ENCODE measurements at places on chromosomes 5 and 9.
A peak's percentile ranks its signal among the peaks of the same experiment; 100 is the strongest.

GRCh38 chr5:141787376-141787775 is 90.8 kb downstream of the PCDH1 start:
- H3K27ac ChIP-seq, result no peak overlapping the region
- no peak for DNase-seq
- H3K4me3 ChIP-seq, result no peak overlapping the region

- DNase-seq, result peak; percentile 43
- H3K27me3 ChIP-seq, result no peaks in the 10 kb centered on the region
- H3K27ac ChIP-seq, result no peak overlapping the region
- no peaks in the 10 kb centered on the region for H3K36me3 ChIP-seq
Measured at GRCh38 chr5:369151-369868, 47.8 kb downstream of the AHRR start.

- H3K27me3 ChIP-seq, result no peaks in the 10 kb centered on the region
- DNase-seq, result no peak
- H3K27ac ChIP-seq, result no peak overlapping the region
Measured at GRCh38 chr5:69046375-69046957, 47.3 kb upstream of the SLC30A5 start.

DNA sequence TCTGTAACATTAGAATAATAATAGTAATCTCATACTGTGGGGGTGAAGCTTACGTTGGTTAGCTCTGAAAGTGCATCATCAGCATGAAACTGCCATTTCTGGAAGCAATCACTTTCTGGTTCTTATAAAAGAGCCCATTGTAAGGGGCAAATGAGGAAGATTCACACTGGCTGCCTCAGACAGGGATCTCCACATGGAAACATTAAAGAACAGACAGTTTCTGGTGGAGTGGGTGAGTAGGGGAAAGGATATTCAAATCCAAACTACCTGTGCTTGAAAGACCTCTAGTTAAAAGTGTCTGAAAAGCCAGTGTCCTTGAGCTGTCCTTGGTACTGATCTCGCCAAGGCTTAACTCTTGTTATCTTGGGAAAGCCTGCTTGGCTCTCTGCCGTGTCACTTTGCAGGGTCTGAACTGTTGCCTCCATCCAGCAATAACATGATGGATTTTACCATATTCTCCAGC is 19.1 kb upstream of the SLC31A2 start:
- H3K4me3 ChIP-seq, result no peak overlapping the region
- H3K36me3 ChIP-seq, result no peaks in the 10 kb centered on the region
- no peaks in the 10 kb centered on the region for H3K4me1 ChIP-seq
- H3K27ac ChIP-seq, result no peak overlapping the region
- DNase-seq, result no peak

DNA sequence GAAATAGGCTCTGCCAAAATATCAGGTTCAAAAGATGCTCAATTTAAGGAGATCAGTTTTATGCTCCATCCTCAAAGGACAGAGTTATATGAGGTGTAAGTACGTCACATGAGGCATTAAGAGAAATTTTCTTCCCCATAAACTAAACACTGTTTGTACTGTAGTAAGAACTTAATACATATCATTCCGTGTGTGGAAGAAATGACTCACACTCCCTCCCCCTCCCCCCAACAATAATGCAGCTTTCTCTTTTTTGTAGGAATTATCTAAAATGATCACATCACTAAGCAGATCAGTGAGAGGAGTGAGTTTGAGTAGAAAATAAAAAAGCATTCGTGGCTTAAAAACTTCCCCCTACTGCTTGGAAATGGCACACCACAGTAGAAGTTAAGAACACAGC is 2.2 kb downstream of the CDH12 start:
- H3K27me3 ChIP-seq, result no peaks in the 10 kb centered on the region
- no peaks in the 10 kb centered on the region for H3K36me3 ChIP-seq
- H3K27ac ChIP-seq, result no peak overlapping the region
- no peak overlapping the region for H3K4me3 ChIP-seq

GRCh38 chr5:102781786-102782185 is 26.7 kb downstream of the PAM start:
- H3K27ac ChIP-seq, result peak overlapping the region; percentile 48
- no peaks in the 10 kb centered on the region for H3K36me3 ChIP-seq
- no peak overlapping the region for H3K4me3 ChIP-seq
- DNase-seq, result no peak
- H3K4me1 ChIP-seq, result peaks cover 9% of the 10 kb centered on the region
- no peaks in the 10 kb centered on the region for H3K27me3 ChIP-seq

GRCh38 chr9:100602342-100602801 is 24.5 kb downstream of the CAVIN4 start:
- no peaks in the 10 kb centered on the region for H3K27me3 ChIP-seq
- H3K4me1 ChIP-seq, result no peaks in the 10 kb centered on the region
- H3K4me3 ChIP-seq, result no peak overlapping the region
- no peaks in the 10 kb centered on the region for H3K36me3 ChIP-seq
- DNase-seq, result no peak

- H3K4me1 ChIP-seq, result no peaks in the 10 kb centered on the region
- H3K27me3 ChIP-seq, result no peaks in the 10 kb centered on the region
- no peak for DNase-seq
- H3K27ac ChIP-seq, result no peak overlapping the region
- no peaks in the 10 kb centered on the region for H3K36me3 ChIP-seq
- no peak overlapping the region for H3K4me3 ChIP-seq
Measured at GRCh38 chr9:124784509-124784908, 7.6 kb downstream of the OLFML2A start.

DNA sequence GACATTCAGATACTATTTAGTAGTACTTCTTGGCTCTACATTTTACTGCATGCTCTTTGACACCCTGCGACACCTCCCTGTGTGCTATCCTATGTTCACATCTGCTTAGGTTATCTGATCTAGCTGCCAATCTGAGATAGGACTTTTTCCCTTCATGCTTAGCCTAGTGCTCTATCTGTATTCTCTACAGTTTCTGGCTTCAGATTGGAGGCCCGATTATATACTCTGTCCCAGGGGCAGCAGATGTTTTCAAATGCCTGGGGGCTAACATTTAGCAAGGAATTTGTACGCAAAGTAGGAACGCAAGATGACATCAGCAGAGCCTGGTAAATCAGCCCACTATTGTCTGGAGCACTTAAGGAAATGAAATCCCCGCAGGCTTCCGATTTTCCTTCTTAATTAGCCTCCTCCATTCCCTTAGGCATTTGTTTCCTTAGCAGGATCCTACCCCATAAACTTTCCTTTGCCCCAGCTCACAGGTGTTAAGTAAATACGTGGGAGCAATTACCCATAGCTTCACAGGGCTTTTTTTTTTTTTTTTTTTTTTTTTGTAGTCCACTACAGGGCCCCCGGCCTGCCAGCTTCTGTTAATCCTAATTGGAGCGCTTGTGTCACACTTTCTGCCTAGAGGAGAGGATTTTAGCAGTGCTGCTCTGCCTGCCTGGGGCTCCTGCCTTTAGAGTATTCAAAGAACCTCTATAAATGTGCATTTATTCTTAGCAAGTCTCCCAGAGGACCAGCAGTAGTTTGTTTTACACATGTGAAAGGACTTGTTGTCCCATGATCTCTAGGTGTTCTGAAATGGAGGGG is 61.1 kb upstream of the LPAR1 start:
- no peaks in the 10 kb centered on the region for H3K36me3 ChIP-seq
- no peak for DNase-seq
- H3K4me3 ChIP-seq, result no peak overlapping the region
- H3K27me3 ChIP-seq, result no peaks in the 10 kb centered on the region
- peaks cover 4% of the 10 kb centered on the region for H3K4me1 ChIP-seq

DNA sequence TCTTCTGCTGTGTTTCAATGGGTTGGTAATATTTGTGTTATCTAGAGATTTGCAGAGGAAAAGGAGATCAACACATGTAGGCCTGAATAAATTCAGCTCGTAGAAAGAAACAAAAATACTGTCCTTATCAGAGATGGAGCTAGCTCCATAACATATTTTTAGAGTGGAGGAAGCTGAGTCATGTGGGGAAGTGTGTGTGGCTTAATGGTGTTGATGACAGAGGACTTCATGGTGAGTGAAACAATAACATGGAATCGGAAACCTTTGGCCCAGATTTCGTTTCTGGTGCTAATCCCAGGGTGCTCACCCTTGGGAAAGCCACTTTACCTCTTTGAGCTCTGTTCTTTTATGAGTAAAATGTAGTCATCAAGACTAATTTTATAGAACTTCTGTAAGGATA is 825.0 kb downstream of the TLR4 start:
- no peak for DNase-seq
- no peaks in the 10 kb centered on the region for H3K4me1 ChIP-seq
- H3K27ac ChIP-seq, result no peak overlapping the region
- no peaks in the 10 kb centered on the region for H3K36me3 ChIP-seq
- H3K4me3 ChIP-seq, result no peak overlapping the region

DNA sequence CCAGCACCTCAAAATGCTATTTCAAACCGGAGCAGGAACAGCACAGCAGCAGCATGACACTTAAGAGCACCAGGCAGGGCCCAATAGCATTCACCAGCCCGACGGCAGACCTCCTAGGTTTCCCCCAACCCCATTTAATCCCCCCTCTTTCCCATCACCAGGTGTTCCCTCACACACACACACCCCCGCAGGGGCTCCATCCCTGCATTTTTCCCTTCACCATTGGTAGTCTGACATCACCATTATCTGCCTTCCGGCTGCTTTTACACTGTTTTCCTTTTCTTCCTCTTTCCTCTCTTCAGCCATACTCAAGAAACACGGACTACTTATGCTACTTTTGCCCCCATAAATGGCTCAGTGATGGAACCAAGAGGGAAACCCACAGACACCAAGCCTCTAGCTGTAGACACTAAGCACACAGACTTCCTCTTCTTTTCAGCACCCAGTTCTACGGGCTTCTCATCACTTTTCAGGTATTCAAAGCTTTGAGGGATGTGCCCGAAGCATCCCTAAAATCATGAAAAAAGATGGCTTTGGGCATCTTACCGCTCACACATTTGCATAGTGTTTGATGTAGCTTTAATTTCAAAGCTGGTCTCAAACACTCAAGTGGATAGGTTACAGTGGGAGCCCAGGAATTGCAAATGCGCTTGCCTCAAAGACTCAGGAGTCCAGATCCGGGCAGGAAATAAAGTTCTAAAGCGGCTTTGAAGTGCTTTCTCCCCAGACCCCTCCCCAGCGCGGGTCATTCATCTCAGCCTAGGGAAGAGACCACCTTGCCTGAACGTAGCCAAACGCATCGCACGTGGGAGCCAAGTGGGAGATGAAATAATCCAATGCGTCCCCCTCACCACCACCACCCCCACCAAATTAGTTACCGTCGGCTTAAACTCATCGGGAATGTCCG is 141.5 kb downstream of the TSSK1B start:
- H3K4me1 ChIP-seq, result no peaks in the 10 kb centered on the region
- DNase-seq, result no peak
- no peak overlapping the region for H3K27ac ChIP-seq
- peak overlapping the region; percentile 66 for H3K4me3 ChIP-seq
- no peaks in the 10 kb centered on the region for H3K27me3 ChIP-seq

DNA sequence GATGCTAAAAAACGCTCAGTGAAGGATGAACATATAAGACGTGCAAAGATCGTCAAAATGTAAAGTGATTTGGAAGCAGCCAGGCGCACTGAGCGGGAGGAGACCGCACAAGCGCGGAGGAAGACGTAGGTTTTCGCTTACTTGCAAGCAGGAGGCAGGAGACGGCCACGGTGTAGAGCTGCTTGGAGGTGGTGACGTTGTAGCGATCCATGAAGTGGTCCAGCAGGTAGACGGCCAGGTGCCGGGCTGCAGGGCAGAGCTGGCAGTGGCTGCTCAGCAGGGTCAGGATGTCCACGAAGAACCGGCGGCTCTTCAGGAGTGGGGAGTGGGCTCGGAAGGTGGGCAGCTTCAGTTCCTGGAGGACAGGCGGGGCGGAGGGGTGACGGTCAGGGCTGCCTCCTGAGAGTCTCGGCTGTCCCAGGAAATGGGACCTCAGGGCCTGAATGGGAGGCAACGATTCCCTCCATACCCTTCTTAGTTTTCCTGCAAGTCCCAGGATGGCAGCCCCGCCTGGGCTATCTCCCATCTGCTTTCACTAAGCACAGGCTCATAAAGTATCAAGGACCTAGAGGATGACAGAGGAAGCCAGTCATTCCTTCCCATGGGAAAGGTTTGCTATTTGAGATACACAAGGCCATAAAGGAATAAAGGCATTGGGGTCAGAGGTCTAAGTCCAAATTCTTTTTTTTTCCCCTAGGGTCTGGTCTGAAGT is 31.8 kb downstream of the CCNJL start:
- H3K27me3 ChIP-seq, result no peaks in the 10 kb centered on the region
- no peaks in the 10 kb centered on the region for H3K4me1 ChIP-seq
- no peak overlapping the region for H3K4me3 ChIP-seq
- no peaks in the 10 kb centered on the region for H3K36me3 ChIP-seq

DNA sequence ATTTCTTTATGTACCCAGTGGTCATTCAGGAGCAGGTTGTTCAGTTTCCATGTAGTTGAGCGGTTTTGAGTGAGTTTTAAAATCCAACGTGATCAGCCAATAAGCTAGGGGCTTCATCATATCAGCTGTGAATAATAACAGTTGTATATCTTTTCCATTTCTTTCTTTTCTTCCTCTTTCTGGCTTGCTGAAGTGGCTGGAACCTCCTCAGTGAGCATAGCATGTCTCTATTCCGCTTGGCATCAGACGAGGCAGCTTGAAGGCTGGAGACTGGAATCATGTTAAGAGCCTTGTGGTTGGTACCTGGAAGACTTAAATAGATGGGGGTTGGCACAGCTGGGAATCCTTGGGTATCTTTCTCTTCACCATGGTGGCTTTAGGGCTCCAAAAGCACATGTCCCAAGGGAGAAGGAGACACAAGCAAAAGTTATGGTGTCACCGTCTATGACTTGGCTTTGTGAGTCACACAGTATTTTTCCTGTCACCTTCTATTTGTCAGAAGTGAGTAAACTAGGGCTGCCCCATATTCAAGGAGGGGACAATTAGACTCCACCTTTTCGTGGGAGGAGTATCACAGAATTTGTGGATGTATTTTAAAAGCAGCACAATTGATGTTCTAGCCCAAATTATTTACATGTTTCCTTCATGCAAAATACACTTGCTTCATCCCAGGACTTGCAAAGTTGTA is 38.0 kb upstream of the RETREG1 start:
- no peaks in the 10 kb centered on the region for H3K27me3 ChIP-seq
- H3K36me3 ChIP-seq, result no peaks in the 10 kb centered on the region
- DNase-seq, result no peak

- no peak overlapping the region for H3K4me3 ChIP-seq
- H3K4me1 ChIP-seq, result no peaks in the 10 kb centered on the region
- no peaks in the 10 kb centered on the region for H3K36me3 ChIP-seq
- DNase-seq, result no peak
- peaks cover 1% of the 10 kb centered on the region for H3K27me3 ChIP-seq
- no peak overlapping the region for H3K27ac ChIP-seq
Measured at GRCh38 chr5:107330903-107331302, 339.8 kb downstream of the EFNA5 start.

GRCh38 chr5:34932947-34933346 is 3.6 kb downstream of the DNAJC21 start:
- H3K4me1 ChIP-seq, result peaks cover 4% of the 10 kb centered on the region
- peaks cover 2% of the 10 kb centered on the region for H3K36me3 ChIP-seq
- DNase-seq, result no peak
- H3K4me3 ChIP-seq, result no peak overlapping the region
